Stimulated activated CD4-positive, alpha-beta T cell treated with anti-CD3 and anti-CD28 coated beads, TNF-alpha, amount 100 ng/mL, for 24 hours (primary cell): ENCODE measurements at places on chromosomes 3 and 15.

DNA sequence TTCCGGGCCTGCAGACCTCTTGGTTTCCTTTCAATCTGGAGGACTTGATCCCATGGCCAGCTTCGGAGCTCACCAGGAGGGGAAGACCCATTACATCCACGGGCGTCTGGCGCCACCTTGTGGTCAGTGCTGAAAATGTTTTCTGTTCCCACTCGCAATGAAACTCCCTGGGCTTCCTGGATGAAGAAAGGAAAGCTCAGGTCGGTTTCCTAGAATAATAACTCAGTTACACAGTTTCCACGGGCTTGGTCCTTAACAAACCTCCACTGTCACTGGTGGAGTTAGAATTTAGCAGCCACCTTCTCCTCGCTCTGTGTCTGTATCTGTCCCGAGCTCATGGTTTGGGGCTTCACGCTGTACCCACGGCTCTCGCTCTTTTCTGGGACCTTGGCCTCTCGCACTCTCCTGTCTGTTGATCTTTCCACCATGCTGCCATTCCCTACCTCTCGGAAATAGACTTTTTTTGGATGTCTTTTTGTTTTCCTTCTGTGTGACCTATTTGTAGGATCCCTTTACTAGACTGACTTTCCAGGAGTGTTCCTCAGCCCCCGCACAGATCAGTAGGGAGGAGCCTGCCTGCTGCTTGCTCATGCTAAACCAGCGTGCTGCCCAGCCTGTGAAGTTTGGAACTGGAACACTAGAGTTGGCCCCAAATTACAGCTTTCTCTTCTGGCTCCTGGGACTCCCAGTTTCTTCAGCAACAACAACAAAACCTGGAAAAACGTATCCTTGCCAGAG lies 56.3 kb downstream of the IL20RB start:
- DNase-seq: peak; percentile 79

DNA sequence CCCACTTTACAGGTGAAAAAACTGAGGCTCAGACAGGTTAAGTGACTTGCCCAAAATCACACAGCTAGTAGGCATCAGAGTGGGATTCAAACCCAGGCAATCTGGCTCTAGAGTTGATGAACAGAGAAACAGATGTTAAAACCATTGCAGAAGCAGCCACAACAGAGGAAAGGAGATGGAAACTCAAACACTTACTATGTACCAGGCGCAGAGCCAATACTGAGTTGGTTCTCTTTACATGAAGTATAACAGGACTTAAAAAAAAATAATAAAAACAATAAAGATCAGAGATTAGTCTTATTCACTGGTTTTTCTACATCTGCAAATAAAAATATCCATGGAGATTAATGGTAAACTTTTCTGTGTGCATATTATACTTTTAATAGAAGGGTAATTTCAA lies 84.9 kb upstream of the SPATA12 start:
- no peak for DNase-seq

GRCh38 chr15:71753346-71753745 lies 57.0 kb upstream of the NR2E3 start:
- DNase-seq: no peak

GRCh38 chr3:113265231-113265630 lies 53.9 kb downstream of the BOC start:
- no peak for DNase-seq

GRCh38 chr3:58962040-58962651 lies 87.7 kb downstream of the CFAP20DC start:
- no peak for DNase-seq

DNA sequence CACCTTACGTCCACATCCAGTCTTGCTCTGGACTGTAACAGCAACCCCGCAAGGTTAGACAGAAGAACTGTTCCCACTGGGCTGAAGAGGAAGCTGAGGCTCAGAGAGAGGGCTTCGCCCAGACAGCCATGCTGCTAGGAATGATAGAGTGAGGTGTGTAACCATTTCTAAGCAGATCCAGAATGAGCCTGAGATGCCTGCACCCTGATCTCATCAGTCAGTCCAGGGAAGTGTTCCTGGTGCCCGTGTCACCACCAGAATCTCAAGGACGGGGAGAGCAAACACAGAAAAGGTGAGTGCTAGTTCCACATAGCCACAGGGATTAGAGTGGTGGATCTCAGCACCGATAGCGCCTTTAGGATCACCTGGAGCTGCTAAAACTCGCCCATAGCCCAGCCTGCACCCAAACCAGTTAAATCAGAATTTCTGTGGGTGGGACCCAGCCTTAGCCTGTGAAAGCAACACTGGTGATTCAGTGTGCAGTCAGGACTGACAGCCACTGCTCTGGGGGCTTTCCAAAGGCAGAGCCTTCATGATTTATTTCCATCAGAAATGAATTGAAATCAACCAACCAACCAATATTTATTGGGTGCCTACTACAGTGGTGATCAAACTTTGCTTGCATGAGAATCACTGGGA lies 12.3 kb downstream of the ISLR start:
- DNase-seq: no peak

DNA sequence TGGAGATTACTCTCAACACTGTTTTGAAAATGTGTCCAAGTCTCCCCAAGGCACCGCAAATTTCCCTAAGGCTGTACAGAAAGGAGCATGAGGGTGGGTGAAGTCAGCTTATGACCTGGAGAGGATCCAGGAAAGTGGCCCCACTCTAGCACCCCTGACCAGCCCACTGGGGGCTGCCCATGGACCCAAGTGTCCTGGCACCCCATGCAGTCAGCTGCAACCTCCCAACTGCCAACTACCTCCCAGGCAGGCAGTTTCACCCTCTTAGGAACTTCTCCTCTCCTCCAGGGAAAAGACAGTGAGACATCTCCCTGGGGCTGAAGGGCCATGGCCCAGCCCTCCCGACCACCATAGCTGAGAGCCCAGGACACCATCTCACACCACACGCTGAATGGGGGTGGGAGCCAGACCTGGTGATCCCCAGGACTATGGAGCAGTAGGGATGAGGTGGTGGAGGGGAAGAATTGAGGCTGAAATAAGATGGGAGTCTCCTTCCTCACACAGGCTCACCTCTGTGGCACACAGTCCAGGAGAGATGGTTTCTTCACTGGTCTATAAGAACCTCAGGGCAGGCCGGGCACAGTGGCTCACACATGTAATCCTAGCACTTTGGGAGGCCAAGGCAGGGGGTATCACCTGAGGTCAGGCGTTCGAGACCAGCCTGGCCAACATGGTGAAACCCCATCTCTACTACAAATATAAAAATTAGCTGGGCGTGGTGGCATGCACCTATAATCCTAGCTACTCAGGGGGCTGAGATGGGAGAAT lies 104.4 kb downstream of the DAPK2 start:
- no peak for DNase-seq

DNA sequence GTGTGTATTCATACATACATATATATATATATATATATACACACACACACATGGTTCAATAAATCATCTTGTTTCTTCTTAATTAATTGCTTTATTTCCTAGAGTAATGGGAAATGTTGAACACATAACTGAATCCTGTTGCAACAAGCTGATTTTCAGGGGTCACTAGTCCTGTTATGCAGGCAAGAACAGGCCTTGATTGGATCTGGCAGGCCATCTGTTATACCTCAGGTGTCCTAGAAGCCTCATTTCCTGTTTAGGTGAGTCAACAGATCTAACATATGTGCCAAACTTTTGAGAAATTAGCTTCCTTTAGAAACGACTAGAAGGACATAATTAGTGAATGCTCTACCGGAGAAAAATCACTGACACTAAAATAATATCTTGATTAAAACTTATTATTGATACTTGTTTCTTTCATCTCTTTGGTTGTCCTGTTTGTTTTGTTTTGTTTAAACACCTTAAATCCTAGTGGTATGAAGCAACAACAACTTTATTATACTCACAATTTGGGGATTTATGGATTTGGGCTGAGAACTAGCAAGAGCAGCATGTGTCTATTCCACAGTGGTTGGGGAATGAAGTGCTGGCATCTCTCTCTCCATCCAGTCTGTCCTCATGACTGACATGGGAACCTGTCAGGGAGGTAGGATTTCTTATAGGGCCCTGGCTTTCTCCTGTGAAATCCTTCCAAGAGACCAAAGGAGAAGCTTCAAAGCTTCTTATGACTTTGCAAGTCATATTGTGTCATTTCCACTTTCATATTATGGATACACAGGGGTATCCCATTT lies 552.6 kb downstream of the NSUN3 start:
- no peak for DNase-seq

GRCh38 chr15:40047415-40048210 lies 8.6 kb upstream of the SRP14 start:
- DNase-seq: no peak

GRCh38 chr3:107345822-107346405 lies 31.3 kb upstream of the CCDC54 start:
- DNase-seq: no peak

DNA sequence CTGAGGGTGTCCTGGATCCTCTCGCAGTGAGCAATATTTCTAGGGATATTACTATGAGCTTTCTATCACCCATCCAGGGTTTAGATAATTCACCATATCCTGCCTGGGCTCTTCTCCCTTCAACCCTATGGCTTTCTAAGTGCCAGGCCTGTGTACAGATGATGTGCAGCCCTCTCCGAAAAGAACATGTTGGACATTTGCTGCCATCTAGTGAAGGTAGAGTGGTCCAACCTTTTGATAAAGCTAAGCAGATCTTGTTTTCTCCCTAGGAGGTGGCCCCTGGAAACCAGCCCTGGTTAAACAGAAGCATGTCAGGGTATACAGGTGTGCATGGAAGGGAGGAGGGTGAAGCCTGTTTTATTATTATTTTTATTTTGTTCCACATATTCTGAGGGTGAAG lies 27.9 kb upstream of the SCN10A start:
- DNase-seq: no peak

- no peak for DNase-seq
Measured at GRCh38 chr3:111415018-111415417, 127.0 kb upstream of the CD96 start.

- no peak for DNase-seq
Measured at GRCh38 chr3:58260261-58260731, 22.7 kb downstream of the ABHD6 start.

- DNase-seq: no peak
Measured at GRCh38 chr3:31103181-31103580, 208.7 kb upstream of the GADL1 start.

GRCh38 chr3:103873897-103874545 lies 1439.2 kb downstream of the ZPLD1 start:
- DNase-seq: no peak

GRCh38 chr3:194598771-194599557 lies 34.3 kb downstream of the TMEM44 start:
- DNase-seq: no peak

DNA sequence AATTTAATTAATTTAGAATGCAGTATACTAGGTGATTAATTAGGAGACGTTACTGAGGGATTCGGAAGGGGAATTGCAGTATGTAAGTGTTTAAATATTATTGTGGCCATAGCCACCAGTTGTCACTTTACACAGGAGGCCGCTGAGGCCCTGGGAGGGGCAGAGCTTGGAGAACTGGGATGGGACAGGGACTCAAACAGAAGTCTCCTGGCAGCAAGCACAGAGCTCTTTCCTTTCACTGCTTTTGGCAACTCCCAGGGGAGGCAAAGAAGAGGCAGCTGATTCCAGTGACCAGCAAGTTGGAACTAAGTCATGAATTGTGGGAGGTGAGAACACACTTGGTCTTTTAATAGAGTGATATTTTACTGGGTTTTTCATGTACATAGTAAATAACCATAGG lies 248.6 kb downstream of the RPLP1 start:
- DNase-seq: no peak

DNA sequence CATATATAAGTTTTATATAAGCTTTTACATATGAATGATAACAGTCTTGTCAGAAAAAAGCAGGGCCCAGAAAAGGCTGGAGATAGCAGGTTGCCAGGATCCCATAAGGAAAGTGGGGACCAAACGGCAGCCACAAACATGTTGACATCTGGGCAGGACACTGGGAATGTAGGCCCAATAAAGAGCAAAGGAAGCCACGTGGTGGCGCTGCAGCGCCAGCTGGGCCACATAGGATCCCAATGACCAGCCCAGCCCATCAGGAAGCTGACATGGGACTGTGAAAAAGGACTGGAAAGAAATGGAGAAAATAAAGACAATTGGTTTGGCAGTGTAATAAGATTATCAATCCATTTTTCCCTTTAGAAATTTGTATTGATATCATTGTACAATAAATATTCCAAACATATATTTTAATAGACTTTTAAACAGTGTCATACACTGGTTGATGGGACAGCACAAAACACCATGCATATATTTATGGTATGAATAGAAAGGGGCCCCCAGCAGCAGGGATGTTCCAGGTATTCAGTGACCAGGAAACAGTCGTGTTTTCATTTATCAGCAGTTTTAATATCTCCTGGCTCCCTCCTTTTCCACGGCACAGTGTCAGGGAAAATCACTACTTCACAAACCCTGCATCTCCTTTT lies 89.0 kb upstream of the STRIT1 start:
- DNase-seq: no peak

- DNase-seq: no peak
Measured at GRCh38 chr3:190528706-190529105, 14.8 kb downstream of the IL1RAP start.

- no peak for DNase-seq
Measured at GRCh38 chr3:42702066-42702951, at the start of gene HHATL. Gene HHATL (minus strand): TSS chr3:42702798. CDS start chr3:42700826, 1,972 bp downstream.

- peak; percentile 61 for DNase-seq
Measured at GRCh38 chr15:88649286-88649733, 10.5 kb downstream of the ISG20 start.

DNA sequence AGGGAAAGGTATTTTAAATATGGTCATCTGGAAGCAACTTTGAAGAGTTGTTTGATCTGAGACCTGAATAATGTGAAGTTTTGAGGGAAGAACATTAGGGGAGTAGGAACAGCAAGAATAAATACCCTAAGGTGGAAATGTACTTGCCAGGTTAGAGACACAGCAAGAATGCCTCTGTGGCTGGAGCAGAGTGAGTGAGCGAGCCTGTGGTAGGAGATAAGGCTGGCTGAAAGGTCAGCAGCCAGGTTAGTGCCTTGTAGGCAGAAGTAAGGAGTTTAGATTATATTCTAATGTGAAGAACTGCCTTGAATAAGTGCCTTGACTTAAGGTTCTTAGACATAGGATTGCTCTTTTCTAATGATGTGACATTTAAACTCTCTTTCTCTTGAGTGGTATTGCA lies 18.3 kb downstream of the LRRC49 start:
- DNase-seq: no peak

DNA sequence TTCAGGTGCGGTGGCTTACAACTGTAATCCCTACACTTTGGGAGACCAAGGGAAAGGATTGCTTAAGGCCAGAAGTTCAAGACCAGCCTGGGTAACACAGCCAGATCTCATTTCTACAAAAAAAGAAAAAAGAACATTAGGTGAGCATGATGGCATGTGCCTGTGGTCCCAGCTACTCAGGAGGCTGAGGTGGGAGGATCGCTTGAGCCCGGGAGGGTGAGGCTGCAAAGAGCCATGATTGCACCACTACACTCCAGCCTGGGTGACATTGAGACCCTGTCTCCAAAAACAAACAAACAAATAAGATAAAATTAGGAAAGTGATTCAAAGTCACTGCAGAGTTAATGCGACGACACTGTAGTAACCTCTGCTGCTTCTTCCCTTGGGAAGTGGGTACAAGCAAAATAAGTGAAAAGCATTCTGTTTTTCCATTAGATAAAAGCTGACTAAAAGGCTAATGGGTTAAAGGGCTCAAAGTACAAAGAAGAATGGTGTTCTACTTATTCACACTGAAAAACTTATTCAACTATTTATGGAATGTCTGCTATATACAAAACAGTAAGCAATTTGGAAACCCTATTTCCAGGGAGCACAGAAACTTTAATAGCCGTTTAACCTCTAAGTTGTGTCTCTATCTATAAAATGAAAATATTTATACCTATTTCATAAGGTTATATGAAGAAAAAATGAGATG lies 8.0 kb upstream of the RPS27L start:
- DNase-seq: no peak
